ENCODE measurements at places on chromosomes 16 and 17. TPM values are rescaled to one million over a fixed set of nuclear protein-coding genes. Genes with fewer than 3 reads are reported as not detected.

TMEM106A gene
- total RNA-seq, result 2.5 TPM

GNG13 gene
- total RNA-seq, result not detected

PAQR4 gene
- 2.9 TPM for total RNA-seq

KRTAP4-3 gene
- total RNA-seq, result not detected

PYCARD gene
- total RNA-seq, result 53.0 TPM

KCNG4 gene
- not detected for total RNA-seq

KRTAP4-9 gene
- not detected for total RNA-seq

EMP2 gene
- total RNA-seq, result 109 TPM

WNT3 gene
- 3.5 TPM for total RNA-seq

KSR1 gene
- 22.3 TPM for total RNA-seq

DNAH3 gene
- not detected for total RNA-seq

AANAT gene
- not detected for total RNA-seq

PPY gene
- not detected for total RNA-seq

SDR42E2 gene
- total RNA-seq, result not detected

DYNLRB2 gene
- not detected for total RNA-seq

USP22 gene
- total RNA-seq, result 74.9 TPM

TRPV2 gene
- total RNA-seq, result 3.2 TPM

SSTR5 gene
- not detected for total RNA-seq

CHAD gene
- not detected for total RNA-seq

CRAMP1 gene
- 5.2 TPM for total RNA-seq

MRPL27 gene
- 77.7 TPM for total RNA-seq

EVPL gene
- total RNA-seq, result 224 TPM

KRT17 gene
- 67.2 TPM for total RNA-seq

OR1F1 gene
- not detected for total RNA-seq

SDR42E1 gene
- total RNA-seq, result 15.3 TPM

ZNF594 gene
- total RNA-seq, result 5.1 TPM

LLGL2 gene
- 40.0 TPM for total RNA-seq

ITGAL gene
- total RNA-seq, result 4.4 TPM

USB1 gene
- total RNA-seq, result 23.9 TPM

SOST gene
- 0.49 TPM for total RNA-seq

WFDC1 gene
- 2.3 TPM for total RNA-seq

STAC2 gene
- 0.19 TPM for total RNA-seq

OTOA gene
- total RNA-seq, result not detected

VASN gene
- total RNA-seq, result 20.2 TPM

HOXB3 gene
- 5.7 TPM for total RNA-seq

DLG4 gene
- 8.4 TPM for total RNA-seq

ZNF423 gene
- 0.83 TPM for total RNA-seq

HIRIP3 gene
- total RNA-seq, result 12.2 TPM

ZG16 gene
- not detected for total RNA-seq

Measured in esophagus squamous epithelium (tissue), 5 donors.